ENCODE measurements at places on chromosomes 2 and 18.

DNA sequence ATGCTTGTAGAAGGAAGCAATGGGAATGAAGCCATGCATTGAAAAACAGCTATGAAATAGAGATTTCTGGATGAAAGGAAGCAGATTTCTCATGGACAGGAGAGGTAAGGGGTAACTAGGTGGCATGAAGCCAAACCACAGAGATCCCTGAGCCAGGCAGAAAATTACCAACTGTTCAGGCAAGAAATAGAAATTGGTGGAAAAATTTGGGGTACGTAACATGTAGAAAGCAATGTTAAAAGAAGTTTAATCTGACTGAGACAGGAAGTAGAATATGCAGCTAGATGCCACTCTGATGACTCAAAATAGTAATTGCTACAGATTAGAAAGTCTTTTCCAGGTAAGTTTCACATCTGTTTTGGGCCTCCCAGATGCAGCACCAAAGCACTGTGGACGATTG lies 928.5 kb upstream of the CELF4 start:
- DNase-seq = no peak

GRCh38 chr18:57397440-57398132 lies 37.6 kb upstream of the ONECUT2 start:
- peak; percentile 10 for DNase-seq

DNA sequence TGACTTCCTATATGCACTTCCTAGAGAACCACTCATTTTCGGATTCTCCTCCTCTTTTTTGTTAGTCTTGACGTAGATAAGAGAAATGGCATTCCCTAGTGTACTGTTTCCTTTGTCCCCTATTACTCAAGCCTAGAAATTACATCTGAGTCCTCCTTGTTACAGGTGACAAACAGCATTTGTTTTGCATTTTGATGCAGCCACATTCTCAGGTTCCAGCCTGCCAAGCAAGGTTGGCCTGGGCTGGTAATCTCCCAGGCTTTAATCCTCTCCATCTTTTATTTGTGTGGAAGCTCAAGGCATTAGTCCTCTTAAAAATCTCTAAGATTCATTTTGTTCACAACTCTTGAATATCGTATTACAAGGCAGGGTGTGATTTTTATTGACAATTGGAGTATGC lies 318.0 kb upstream of the NRP2 start:
- no peak for DNase-seq

GRCh38 chr2:193141-193671 lies 70.6 kb downstream of the SH3YL1 start:
- no peak for DNase-seq

DNA sequence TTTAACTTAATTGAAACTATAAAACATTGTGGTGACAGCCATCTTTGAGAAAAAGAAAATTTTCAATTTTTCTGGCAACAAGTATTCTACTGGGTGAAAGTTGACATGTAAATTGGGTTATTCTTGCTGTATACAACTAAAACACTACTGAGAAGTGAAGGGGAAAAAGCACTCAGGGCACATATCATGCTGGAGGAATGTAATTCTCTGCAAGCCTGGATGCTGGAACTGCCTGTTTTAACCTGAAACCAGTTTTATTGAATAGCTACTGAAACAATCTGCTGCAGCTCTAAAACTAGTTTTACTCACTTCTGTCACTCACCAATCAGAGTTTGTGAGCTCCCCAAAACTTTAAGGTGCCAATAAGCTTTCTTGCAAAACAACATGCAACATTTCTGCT lies 1136.0 kb downstream of the LRP1B start:
- no peak for DNase-seq

All from A673 (cell line).